Activated CD4-positive, alpha-beta T cell treated with anti-CD3 and anti-CD28 coated beads, Interleukin-2, amount 50 U/mL, for 16 hours (primary cell): ENCODE measurements at places on chromosomes 11 and 22.
A peak's percentile ranks its signal among the peaks of the same experiment; 100 is the strongest.

DNA sequence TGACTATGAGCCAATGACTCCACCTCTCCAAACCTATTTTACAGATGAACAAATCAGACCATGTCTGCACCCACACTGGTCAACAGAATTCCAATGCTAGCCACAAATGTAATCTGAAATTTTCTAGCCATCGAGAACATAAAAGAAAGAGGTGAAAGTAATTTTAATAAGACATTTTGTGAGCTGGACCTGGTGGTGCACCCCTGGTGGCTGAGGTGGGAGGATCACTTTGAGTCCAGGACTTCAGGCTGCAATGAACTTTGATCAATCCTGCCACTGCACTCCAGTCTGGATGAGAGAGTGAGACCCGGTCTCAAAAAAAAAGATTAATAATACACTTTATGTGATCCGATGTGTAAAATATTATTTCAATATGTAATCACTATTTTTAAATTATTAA, 9.4 kb upstream of the RNF185 start:
- DNase-seq, result no peak

GRCh38 chr11:125141686-125142535, 22.6 kb upstream of the PKNOX2 start:
- peak; percentile 41 for DNase-seq

- no peak for DNase-seq
Measured at GRCh38 chr11:72513411-72513810, 79.1 kb upstream of the CLPB start.

DNA sequence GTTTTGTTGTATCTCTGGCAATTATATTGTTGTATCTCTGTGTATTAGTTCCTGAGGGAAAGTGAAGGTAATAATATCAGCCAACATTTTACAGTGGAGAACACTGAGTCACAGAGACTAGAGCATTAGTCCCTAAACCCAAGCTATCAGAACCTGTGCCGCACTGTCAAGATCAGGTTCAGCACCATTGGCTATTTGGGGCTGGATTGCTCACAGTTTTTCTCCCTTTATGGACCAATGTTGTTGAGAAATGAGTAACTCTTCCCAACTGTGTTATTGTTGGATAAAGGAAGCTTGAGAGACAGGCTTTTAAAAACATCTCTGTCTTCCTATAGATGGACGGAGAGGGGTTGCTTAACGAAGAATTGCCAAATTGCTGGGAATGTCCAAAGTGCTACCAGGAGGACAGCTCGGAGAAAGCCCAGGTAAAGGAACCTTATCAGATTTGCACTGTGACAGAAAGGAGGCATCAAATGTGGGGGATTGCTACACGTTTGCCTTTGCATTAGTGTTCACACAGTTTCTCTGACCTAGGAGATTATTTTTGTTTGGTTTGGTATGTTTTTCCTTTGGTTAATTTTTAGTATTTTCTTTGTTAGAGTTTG, 18.2 kb upstream of the GRK2 start:
- DNase-seq, result no peak

DNA sequence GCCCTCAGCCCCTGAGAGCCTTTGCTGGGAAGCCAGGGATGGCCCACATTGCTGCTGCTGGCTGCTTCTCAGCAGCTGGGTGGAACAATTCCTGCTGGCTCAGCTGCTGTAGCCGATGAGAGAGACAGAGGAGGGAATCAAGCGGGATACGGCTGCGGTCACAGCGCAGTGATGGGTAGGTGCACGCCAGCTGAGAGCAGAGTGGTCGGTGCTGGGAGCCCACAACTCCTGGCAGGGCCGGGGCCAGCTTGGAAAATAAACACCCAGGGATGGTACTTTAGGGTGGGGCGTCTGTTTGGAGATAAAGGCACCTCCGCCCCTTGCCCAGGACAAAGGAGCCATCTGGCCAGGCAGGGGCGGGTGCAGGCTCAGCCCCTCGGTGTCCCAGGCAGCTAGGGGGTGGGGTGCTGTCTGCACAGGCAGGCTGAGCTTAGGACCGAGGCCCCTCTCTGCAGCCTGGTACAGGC, 480.5 kb downstream of the MIAT start:
- no peak for DNase-seq

GRCh38 chr11:8262552-8263108, 1.0 kb downstream of the LMO1 start:
- peak; percentile 12 for DNase-seq

- DNase-seq, result peak; percentile 74
Measured at GRCh38 chr11:119262668-119263351, 54.1 kb downstream of the MCAM start.

GRCh38 chr11:95289378-95290101, 58.5 kb upstream of the SESN3 start:
- no peak for DNase-seq

GRCh38 chr11:14542324-14542723, 22.1 kb upstream of the PSMA1 start:
- no peak for DNase-seq

- DNase-seq, result no peak
Measured at GRCh38 chr22:41367039-41367679, 14.6 kb upstream of the TEF start.

DNA sequence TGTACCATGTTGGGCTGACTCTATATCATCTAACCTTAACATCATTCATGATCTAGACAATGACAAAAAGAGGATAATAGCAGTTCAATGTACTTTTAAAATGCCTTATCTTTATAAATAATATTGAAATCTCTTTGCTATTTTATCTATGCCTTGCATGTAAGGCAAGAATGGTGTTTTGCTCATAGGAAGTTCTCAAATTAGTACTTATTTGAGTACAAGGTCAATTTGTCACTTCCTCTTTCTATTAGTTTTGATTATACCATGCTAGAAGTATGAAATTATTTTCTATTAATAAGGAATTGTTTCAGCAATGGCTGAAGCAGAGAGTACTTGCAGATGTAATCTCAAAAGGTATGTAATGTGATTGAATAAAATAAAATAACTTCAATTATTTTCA, 1285.4 kb upstream of the TENM4 start:
- no peak for DNase-seq

DNA sequence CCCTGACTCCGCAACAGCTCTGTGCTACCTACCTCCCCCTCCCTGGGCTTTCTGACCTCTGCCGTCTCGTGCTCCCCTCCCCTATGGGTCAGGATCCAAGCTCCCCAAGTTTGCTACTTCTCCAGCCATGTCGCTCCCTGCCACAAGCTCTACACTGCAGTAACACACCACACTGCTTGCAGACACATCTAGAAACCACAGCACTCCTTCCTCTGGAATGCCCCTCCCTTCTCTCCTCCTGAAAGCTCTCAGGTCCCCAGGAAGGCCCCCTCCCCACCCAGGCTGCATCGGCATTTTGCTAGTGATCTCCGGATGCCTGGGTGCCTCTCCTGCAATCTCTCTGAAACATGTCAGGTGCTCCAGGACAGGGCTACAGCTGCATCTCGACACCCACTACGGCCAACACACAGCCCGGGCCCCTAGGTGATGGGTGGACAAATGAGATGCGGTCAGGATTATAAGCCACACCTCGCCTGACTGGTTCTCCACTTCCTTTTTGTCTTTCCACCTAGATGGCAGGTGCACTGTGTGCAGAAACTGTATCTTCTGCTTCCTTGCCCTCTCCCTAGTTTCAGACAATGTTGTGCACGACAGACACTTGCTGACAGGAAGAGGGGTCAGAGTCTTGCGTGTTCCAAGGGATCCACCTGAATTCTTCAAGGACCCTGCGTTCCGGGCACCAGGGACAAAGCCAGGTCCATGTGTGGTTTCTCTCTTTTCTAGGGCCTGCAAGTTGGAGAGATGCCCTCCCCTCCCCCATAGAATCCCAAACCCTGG, 22.9 kb downstream of the RPUSD4 start:
- DNase-seq, result no peak

DNA sequence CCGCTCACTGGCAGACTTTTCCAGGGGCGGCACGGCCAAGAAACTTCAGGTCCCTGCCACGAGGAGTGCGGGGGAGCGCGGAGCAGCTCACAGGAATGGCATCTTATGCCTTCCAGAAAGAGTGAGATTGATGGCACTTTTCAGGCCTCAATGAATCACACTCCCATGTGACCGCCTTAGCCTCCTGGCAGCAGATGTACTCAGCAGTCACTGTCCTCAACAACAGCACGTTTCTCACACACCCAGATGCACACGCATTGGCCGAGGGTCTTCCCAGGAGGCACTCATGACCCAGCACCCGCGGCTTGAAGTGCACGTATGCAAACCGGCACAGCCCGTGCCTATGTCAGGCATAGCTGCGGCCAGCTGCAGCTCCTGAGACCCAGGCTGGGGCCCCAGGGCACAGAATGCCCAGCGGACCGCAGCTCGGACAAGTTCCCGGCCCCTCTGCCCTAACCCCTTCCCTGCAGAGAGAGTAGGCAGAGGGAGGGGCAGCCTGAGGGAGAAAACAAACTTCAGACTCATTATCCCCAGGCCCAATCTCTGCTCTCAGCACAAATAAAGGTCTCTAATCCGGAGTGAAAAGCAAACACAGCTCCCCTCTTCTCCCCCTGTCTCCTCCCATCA, 48.3 kb downstream of the RPUSD4 start:
- no peak for DNase-seq

DNA sequence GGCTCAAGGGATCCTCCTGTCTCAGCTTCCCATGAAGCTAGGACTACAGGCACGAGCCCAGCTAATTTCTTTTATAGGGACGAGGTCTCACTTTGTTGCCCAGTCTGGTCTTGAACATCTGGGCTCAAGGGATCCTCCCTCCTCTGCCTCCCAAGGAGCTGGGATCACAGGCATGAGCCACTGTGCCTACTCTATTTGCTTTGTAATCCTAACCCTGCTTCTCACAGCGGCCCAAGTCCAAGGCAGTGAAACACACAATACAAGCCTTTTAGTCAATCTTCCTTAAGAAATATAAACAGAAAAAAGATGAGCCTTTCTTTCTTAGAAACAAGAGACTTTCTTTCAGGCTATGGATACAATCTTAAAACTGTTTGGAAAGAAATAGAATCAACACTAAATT, 115.2 kb upstream of the SORL1-AS1 start:
- no peak for DNase-seq

- no peak for DNase-seq
Measured at GRCh38 chr22:38032681-38033521, 24.3 kb upstream of the PICK1 start.

DNA sequence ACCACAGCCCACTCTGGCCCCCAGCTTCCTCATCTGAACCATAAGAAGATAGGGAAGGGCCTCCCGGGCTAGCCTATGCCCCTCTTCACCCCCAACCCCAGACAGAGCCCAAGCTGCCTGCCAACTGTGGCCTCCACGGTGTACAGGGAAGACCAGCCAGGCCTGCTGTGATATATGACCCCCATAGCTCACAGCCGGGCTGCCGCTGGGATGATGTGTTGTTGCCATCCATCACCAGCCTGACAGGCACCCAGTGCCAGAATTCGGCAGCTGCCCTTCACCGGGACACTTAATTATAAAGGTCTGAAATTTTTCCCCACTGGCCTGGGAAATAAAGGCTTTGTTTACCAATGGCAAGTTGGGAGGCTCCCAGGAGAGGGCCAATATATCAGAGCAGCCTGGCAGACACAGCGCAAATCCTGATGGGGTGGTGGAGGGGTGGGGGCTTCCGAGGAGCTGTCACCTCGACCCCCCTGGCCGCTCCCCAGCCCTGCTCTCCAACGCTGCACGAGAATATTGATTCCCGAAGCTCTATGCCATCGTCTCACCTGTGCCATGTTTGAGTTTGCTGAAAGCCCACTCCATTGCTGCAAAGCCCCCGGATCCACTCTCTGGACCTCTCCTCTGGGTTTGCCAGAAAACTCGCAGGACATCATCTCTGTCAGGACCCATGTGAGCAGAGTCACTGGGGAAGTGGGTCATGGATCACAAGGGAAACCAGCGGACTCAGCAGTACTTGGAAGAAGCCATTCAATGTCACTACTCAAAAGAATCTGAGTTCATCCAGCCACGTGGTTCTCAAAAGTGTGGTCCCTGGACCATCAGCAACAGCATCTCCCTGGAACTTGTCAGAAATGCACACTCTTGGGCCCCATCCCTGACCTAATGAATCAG, 296.9 kb downstream of the MN1 start:
- DNase-seq, result no peak

- no peak for DNase-seq
Measured at GRCh38 chr11:36577373-36577772, 9.6 kb downstream of the RAG1 start.

GRCh38 chr22:43511276-43511910, 99.6 kb downstream of the MPPED1 start:
- DNase-seq, result no peak

- DNase-seq, result no peak
Measured at GRCh38 chr11:60870276-60870675, 2.9 kb downstream of the ZP1 start.

DNA sequence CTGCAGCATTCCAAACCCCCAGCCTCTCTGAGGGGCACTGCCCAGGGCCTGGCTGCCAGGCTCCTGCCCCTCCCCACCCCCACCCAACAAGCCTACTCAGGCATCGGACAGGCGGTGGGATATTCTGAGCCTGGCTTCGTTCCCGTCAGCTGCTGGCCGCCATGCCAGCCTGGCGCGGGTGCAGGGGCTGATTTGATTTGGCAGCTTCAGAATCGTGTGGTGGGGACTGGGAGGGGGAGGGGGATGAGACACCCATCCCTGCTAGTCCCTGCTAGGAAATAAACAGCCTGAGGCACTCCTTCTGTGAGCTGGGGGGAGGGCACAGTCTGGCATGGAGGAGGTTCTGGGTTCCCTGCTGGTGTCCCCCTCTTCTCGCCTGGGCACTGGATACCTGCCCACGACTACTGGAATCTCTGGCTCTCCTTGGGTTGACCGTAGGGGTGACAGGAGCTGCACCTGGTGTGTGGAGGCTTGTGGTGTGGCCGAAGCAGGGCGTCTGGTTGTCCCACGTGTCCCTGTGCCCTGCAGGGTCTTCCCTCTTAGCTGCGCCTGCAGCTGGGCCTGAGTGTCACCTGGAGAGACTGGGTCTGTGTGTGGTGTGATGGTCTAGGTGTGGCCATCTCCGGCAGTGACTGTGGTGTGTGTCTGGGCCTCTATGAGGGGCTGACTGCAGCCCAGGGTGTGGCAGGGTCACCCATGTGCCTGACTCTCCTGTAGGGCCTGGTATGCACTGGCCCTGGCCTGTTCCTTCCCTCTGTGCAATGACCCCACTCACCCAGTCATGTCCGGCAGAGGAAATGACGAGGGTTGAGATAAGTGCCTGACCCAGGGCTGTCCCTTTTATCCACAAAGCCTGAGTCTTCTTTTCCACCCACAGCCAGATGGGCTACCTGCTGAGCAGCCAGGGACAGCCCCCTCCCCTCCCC, 42.2 kb downstream of the PDE2A start:
- no peak for DNase-seq

- no peak for DNase-seq
Measured at GRCh38 chr22:46652081-46652846, 32.1 kb downstream of the GRAMD4 start.

- no peak for DNase-seq
Measured at GRCh38 chr11:7787239-7787638, 9.5 kb downstream of the OR5P2 start.

- no peak for DNase-seq
Measured at GRCh38 chr22:47149976-47150375, 387.5 kb downstream of the TBC1D22A start.

GRCh38 chr11:2718817-2719438, 19.1 kb upstream of the KCNQ1OT1 start:
- DNase-seq, result no peak

DNA sequence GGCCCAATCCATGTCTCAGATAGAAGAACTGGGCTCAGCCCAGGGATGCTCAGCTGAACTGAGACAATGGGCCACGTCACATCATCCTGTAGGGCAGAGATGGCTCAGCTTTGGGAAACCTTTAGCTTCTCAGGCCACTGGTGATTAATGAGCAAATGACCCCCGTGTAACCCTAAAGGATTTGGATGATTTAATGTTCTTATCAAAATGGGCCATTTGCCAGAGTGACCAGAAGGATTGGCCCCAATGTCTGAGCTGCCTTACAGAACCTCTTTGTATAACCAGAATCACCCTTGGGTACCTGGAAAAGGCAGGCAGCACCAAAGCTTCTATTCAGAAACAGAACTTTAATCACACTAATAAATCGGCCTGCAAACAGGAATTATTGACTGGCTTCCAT, 73.7 kb downstream of the ABTB2 start:
- no peak for DNase-seq
